GM12891 (cell line): ENCODE measurements at places on chromosomes 3 and 15.

GRCh38 chr3:142777927-142778326, 54.1 kb downstream of the TRPC1 start:
- DNase-seq, result no peak

DNA sequence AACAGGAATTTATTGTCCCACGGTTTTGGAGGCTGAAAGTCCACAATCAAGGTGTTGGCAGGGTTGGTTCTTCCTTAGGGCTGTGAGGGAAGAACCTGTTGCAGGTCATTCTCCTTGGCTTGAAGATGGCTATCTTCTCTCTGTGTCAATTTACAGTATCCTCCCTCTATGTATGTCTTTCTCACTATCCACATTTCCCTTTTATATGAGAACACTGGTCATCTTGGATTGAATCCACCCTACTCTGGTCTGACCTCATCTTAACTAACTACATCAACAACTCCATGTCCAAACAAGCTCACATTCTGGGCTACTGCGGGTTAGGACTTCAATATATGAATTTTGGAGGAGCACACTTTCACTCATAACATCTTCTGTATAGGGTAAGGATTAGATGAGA, 61.9 kb downstream of the CLDN1 start:
- no peak for DNase-seq

GRCh38 chr15:44084770-44085169, 110.3 kb downstream of the FRMD5 start:
- no peak for DNase-seq

DNA sequence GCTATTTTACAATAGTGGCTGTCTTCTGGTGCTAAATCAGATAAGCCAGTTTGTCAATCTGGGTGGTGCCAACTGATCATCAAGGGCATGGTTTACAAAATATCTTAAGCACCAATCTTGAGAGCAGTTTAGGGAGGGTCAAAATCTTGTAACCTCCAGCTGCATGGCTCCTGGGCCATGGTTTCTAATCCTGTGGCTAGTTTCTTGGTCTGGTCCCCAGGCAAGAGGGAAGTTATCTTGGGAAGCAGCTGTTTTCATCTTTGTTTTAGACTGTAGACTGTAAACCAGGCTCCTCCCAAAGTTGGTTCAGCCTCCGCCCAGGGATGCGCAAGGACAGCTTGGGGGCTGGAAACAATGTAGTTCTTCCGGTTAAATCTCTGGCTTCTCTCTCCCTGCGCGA, 166.8 kb downstream of the IL1RAP start:
- DNase-seq, result no peak

- no peak for DNase-seq
Measured at GRCh38 chr3:145807990-145808389, 353.0 kb downstream of the PLOD2 start.

DNA sequence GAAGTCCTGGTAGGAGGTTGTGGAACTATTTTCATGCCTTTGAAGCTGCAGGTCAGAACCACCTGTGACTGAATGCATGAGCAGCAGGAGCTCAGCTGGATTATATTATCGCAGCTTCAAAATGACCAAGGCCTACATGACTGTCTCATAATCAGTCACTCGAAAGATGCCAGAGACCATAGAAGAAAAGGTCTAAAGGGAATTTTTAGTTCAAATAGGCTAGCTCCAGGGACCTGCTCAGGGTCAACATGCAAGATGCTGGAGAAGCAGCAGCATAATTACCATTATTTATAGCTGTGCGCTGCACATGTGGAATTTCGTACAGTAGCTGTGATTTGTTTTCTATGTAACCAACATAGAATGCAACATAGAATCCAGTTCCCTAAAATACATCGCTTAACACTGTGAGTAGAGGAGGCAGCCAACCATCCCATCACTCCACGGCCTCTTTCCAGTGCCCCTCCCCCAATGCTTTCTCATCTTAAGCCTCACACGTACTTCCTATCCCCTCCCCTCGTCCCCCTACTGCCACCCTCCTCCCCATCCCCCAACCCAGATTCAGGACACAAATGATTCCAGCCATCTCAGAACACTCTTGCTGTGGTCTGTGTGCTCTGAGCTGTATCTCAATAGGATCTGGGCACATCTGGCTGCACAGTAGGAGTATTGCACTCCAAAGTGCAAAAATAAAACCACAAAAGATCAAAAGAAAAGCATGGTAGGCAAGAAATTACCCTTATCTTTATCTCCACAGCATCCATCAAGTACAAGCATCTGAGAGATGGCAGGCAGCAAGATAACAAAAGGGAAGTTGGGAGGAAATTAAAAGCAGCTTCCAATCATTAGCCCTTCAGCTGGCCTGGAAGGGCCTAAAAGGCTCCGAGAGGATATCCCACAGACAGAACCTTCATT, 352.8 kb upstream of the SEMA6D start:
- DNase-seq, result no peak

DNA sequence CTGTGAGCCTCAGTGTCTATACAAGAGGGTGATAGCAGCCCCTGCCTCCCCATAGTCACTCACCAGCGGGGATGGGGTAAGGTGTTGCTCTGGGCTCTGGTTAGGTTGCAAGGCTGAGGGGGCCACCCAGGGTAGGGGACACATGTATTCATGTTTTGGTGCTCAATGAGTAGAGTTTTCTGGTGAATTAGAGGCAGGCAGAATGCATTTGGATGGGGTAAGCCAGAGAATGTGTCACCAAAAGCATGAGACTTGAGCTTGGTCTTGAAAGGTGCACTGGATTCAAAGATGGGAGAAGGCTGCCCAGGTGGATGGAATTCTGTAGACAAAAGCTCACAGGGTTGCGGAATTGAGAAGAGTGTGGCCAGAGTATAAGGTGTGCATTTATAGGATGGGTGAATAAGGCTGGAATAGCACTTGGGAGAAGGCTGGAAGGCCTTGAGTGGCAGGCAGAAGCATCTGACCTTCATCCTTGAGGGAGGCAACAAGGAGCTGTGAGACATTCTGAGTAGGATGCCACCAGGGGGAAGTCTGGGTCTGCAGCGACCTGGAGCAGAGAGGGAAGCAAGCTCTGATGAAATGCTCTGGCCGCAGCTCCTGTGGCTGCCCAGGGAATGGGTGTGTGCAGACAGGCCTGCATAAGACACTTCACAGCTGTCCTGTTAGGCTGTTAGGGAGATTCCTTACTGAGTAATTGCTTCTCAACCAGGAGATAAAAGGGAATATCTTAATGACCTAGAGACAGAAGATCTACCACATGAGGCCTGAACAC, 149.6 kb downstream of the CHDH start:
- DNase-seq, result no peak
